NCI-H1417 treated with DMSO at 0.1 percent for 48 hours (cell line): ENCODE measurements at places on chromosomes 4 and X.

DNA sequence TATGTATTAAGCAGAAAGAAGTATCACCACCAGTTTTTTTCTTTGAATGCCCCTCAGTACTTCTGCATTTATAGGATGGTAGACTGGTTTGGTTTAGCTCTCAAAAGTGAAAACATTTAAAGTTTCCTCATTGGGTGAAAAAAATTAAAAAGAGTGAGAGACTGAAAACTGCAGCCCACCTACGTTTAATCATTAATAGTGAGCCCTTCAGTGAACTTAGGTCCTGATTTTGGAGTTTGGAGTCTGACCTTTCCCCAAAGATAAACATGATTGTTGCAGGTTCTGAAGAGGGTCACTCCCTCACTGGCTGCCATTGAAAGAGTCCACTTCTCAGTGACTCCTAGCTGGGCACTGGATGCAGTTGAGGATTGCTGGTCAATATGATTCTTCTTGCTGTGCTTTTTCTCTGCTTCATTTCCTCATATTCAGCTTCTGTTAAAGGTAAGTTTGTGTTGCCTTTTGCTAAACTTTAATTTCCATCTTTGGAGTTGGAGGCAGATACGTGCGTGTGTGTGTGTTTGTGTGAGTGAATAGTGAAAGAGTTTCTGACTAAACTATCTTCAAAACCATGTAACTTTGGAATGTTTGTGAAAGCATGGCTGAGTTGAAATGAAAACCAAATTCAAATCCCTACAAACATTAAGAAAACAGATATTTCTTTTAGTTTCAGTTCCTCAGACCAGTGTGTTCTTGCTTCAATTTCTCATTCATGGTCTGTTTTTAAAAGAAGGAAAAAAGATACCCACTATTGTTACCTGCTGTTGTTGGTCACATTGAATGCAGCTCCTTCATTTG lies at the start of gene MTTP:
Gene MTTP, plus strand, starts transcription at position 295 of the 795 bp plus-strand sequence. Its CDS starts 86 bp downstream, at position 381.
- no peak for DNase-seq

- no peak for DNase-seq
Observed at GRCh38 chr4:98639108-98639507, 19.3 kb downstream of the TSPAN5 start.

GRCh38 chrX:150085881-150086280 lies 147.6 kb upstream of the EOLA2 start:
- DNase-seq: no peak

DNA sequence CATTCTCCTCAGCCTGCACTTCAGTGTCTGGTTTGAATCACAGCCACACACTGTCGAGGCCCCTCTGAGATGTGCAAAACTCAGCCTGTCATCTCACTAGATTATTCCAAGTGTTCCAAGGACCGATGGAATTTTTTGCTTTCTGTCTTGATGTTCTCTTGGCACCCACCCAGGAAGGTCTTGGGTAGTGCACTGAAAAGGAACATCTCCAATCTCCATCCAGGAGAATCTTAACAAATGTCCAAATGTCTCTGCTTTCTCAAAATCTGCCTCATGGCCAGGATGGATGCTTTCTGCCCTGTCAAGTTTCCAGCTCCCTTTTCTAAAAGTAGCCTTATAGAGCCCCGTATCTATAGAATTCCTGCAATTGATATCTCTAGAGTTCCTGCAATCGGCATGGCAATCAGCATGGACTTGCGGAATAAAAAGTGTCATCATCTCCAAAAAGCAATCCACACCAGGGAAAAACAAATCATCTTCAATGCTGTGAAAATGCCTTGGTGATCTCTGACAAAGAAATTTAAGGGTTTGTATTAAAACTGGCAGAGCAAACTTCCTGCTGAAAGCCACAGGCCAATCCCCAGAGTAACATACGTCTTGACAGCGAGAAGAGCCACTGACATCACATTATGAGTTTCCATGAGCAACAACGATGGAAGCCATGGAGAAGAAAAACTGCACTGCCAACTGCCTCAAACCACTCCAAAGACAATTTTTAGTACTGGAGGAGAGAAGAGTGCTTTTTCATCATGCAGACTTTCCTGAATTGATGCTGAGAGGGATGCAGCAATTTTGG lies 215.3 kb upstream of the FAM9B start:
- no peak for DNase-seq

GRCh38 chrX:129360175-129360574 lies 163.1 kb downstream of the SMARCA1 start:
- no peak for DNase-seq

GRCh38 chr4:174591243-174592021 lies 69.1 kb upstream of the HPGD start:
- DNase-seq: no peak

GRCh38 chrX:15679246-15679645 lies 14.6 kb upstream of the CLTRN start:
- no peak for DNase-seq

DNA sequence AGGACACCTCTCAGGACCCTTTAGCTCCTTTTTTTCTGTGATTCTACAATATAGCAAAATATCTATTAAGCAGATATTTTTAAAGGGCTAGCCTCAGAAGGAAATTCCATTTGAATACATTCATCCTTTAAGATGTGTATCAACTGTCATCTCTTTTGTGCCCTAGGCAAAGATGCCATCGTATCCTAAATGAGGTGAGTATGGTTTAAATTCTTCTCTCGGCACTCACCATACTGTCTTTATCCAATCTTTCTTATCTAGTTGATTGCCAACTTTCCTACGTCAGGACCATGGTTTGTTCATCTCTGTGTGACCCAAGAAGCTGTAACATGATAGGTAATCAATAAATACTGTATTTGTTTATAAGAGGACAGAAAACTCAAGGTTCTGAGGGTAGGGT lies 176.0 kb downstream of the LDB2 start:
- no peak for DNase-seq

DNA sequence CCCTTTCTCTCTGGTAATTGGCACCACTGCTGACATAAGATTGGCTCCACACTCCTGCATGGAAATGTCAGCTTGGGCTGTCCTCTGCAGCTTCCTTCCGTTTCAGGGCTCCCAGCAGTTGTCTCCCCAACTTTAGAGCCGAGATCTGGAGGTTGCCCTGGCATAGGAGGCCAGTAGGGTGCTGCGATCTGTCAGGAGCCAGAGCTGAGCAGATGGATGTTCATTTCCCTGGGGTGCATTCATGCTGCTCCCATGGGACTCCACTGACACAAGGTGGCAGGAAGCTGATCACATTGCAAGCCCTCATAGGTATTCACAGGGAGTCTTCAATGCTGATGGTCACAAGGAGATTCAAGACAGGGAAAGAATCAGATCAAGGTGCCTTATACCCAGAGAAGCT lies 116.6 kb upstream of the RAI2 start:
- DNase-seq: no peak

DNA sequence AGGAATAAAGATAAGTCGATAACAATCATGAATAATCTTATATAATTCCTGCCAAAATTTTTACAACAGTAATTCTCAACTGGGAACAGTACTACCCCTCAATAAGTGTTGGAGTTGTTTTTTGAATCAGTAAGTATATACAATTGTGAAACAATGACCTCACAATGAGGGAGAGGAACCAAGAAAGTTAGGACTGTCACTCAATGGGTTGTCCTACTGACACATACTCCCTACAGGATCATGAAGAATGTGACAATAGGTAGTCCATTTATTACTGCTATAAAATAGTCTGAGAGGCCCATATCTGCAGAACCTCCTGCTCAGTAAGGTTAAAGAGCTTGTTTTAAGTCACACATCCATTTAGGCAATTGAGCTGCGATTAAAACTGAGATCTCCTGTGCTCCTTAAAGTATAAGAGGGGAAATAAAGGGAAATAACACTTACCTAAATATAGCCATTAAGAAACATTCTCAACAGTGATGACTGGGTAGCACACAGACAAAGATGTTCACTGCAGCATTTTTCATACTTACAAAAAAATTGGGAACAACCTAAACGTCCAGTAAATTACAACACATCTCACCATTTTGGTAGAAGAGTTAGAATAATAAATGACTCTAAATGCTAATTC lies 26.2 kb downstream of the FBXW7 start:
- no peak for DNase-seq

DNA sequence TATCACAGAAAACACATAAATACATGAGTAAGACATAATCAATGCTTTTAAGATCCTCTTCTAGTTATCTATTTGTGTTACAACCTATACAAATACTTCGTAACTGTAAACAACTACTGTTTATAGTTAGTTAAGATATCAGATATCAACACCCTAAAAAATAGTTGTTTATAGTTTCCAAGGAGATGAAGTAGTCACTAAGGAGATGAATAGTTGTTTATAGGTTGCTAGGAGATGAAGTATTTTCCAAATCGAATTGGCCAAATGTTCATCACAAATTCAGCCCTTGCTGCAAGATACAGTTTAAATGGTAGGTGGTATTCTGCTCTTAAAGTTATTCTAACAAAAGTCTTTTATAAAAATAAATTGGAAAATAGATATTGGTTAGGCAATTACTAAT lies 618.2 kb upstream of the PCDH10 start:
- no peak for DNase-seq

GRCh38 chrX:51694254-51694653 lies 11.6 kb upstream of the CENPVL2 start:
- DNase-seq: no peak

DNA sequence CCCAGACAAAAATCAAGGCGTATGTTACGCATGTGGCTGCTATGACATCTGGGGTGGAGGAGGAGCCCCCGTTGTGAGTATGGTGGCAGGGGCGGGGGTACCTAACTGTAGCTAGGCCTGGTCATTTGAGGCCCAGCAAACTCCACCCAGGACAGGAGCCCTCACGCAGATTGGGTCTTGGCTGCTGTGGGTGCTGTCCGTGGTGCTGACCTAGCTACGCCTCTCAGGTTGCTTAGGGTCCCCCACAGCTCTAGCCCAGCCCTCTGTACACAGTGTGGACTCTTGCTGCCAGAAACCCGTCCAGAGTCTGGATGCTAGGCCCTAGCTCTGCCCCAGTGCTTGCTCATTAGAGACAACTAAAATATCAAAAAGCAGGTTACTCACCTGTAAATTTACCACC lies 146.7 kb upstream of the PSAPL1 start:
- DNase-seq: no peak

DNA sequence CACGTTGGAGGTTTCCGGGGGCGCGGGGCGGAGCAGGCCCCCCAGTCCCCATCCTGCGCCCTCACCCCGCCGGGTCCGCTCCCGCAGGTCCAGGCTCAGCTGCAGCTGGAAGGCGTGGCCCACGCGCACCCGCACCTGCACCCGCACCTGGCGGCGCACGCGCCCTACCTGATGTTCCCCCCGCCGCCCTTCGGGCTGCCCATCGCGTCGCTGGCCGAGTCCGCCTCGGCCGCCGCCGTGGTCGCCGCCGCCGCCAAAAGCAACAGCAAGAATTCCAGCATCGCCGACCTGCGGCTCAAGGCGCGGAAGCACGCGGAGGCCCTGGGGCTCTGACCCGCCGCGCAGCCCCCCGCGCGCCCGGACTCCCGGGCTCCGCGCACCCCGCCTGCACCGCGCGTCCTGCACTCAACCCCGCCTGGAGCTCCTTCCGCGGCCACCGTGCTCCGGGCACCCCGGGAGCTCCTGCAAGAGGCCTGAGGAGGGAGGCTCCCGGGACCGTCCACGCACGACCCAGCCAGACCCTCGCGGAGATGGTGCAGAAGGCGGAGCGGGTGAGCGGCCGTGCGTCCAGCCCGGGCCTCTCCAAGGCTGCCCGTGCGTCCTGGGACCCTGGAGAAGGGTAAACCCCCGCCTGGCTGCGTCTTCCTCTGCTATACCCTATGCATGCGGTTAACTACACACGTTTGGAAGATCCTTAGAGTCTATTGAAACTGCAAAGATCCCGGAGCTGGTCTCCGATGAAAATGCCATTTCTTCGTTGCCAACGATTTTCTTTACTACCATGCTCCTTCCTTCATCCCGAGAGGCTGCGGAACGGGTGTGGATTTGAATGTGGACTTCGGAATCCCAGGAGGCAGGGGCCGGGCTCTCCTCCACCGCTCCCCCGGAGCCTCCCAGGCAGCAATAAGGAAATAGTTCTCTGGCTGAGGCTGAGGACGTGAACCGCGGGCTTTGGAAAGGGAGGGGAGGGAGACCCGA lies 14.0 kb downstream of the SHOX start:
- DNase-seq: no peak

DNA sequence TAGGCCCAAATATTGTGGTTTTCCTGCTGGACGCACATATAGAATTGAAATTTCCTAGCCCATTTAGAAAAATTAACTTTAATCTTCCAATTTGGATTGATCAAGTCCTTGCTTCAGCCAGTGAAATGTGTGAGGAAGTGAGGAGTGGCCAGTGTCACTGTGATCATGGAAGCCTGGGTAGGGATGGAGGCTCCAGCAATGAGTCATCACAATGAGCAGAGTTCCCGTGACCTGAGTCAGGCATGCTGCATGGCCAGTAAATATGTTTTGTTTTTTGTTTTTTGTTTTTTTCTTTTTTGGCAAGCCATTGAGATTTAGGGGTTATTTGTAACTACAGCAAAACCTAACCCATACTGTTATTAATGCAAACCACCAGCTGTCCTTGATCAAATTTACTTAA lies 52.1 kb downstream of the IDS start:
- DNase-seq: no peak

GRCh38 chr4:98262431-98262830 lies 1.2 kb downstream of the RAP1GDS1 start:
- no peak for DNase-seq

GRCh38 chrX:150365990-150366911 lies 3.1 kb downstream of the MAMLD1 start:
- no peak for DNase-seq

DNA sequence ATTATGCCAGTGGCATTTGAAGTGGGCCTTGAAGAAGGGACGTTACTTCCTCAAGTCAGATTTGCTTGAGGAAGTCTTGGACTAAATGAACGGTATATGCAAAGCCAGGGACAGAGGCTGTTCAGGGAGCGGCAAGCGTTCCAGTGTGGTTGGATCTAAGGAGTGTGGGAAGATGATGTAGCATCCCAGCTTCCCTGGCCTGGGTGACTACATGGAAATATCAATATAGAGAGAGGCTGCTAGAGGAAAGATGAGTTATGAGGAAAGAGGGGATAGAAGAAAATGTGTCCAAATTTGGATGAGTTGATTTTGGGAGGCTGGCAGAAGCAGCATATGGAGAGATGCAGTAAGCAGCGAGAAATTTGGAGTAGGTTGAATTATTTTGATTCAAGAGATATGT lies 432.5 kb upstream of the TENM3 start:
- no peak for DNase-seq

- DNase-seq: no peak
Observed at GRCh38 chr4:99161373-99162099, 17.4 kb upstream of the ADH4 start.

DNA sequence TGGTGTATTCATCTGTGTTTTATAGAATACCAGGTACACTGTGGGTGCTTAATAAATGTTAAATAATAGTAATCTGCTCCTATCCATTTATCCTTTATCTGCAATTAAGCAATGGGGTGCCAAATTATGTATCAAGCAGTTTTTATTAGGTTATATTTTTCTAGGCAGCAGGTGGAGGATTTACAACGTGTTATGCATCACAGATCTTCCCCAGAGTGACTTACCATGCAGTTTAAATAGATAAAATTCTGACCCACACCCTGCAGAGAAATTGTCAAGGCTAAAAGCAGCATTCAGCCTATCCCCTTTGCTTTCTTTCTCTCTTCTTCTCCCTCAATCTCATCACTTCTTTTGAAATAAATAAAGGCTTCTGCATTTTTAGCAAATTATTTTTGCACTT lies 306.4 kb downstream of the CXXC4 start:
- peak; percentile 41 for DNase-seq
